ENCODE measurements at places on chromosomes 3 and 15.

DNA sequence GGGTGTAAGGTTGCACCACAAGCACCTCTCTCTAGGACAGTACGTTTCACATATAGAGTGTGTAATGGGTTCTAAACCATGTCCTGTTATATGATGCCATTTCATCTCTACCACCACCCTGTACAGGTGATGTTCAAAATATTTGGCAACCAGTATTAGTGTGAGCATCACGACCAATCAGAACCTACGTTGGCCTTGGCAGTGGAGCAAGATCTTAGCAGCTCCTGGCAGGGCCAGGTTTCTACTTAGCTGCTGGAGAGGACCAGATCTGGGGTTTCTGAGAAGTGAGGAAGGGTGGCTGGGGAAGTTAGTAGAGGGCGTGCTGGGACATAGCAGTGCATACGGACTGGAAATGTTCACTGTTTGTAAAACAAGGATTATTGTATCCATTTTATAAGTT, 23.1 kb upstream of the MITF start:
- no peak for DNase-seq

- no peak for DNase-seq
These were observed 11.3 kb upstream of the NIPA2 start for GRCh38 chr15:22827125-22827524.

DNA sequence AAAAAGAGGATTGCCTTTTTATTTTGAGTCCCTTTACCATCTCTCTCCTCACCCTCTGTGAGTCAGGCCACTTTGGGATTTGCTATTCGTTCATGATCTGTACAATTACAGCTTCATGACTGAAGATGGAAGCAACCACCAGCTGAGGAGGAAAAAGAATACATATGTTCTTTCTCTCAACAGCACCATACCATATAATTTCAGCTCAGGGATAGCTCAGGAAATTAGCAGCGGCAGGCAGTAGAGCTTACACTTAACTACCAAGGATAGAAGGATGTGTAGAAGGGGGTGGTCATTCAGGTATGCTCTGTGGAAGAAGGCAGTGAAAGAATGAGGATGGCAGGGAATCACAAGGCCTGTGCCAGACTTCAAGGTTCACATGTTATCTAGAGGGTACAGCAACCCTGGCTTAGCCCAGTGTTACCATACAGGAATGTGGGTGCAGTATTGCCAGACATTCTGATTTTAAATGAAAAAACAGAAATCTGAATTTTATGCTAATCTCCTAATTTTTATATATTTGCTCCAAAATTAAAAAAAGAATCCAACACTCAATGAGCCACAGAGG, 17.9 kb downstream of the PLS1 start:
- DNase-seq, result no peak

DNA sequence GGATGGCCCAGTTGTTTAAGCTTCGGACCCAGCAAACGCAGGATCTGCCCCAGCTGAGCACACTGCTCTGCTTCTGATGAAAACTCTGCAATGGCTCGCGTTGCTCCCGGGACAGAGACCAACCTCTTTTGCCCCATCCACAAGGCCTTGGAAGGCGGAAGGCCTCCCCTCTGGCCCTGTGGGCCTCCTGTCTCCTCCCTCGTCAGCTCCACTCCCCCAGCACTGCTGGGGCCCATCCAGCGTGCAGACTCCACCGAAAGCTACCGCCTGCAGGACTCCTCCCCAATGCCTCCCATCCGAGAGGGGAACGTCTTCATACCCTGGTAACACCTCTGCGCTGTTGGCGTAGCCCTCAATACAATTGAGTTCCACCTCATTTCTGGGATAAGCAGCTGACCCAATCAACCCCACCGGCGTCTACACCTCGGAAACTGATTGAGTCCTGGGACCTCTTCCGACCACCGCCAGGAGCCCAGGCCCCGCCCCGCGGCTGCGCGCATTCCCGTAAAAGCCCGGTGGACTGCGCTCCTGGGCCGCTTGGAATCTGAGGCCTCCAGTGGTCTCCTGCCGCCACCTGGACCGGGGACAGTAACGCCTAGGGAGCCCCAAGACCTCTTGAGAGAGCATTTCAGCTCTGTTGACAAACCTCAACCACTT, at the start of gene PRR23E:
Gene PRR23E, plus strand, starts transcription at position 556 of the 657 bp plus-strand sequence. CDS start 3,555 bp downstream, outside the sequence.
- DNase-seq, result no peak

GRCh38 chr15:90201944-90202375, 830 bp downstream of the SEMA4B start:
- no peak for DNase-seq
